Stimulated activated naive CD4-positive, alpha-beta T cell treated with Interleukin-2 at 50 U/mL for 16 hours (primary cell): ENCODE measurements at places on chromosomes 5 and 9.

DNA sequence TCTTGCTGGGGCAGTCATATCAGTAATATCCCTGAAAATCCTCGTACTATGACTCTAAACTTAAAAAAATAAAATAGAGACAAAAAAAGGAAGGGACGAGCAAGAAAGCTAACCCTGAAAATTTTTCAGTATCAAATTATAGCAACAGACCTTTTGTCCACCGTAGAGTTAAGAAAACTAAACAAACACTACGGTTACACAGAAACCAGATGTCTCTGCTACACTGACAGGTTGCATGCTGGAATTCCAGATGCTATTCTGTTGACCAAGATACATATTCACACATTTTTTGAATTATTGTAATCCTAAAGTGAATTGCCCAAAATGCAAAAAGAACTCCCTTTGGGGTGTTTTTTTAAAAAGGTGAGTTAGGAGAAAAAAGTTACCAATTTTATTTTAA, 66.9 kb upstream of the SELENOP start:
- no peak for DNase-seq

- DNase-seq = no peak
Observed at GRCh38 chr5:4418084-4418483, 722.0 kb upstream of the ADAMTS16 start.

- DNase-seq = no peak
Observed at GRCh38 chr5:82218374-82219156, 59.6 kb downstream of the RPS23 start.

DNA sequence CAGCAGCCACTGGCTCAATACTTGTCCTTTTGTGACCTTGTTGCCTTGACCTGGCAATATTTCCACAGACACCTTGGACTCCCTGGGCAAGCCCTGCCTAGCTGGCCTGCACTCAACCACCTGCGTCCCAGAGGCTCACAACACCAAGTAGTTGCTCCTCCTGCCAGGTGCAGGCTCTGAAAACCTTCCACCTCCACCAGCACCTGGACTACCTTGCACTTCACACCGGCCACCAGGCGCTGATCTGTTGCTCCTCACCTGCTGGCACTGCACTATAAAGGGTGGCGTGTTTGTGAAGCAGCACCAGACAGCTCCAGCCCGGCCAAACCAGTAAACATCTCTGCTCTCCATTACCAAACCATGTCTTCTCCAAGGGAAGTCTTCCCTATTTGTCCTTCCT, 997.7 kb downstream of the PTPRD start:
- DNase-seq = no peak

DNA sequence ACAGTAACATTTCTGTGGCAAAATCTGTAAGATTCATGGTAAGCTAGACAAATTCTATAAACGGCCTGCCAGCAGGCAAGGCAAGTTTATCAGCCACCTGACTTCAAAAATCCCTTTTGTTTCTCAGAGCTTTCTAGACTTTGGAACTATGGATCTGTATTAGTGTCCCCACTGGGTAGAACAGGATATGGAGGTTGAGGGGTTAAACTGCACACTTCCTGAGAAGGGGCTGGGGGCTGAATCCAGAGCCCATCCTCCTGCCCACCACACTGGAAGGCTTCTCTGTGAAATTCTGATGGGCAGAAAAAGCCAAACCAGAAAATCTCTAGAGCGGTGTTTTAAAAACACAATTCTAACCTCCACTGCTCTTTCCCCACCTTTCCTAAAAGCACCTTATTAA, 128.7 kb downstream of the ENTREP1 start:
- DNase-seq = no peak

GRCh38 chr9:130987738-130988399, 21.1 kb upstream of the LAMC3 start:
- no peak for DNase-seq

DNA sequence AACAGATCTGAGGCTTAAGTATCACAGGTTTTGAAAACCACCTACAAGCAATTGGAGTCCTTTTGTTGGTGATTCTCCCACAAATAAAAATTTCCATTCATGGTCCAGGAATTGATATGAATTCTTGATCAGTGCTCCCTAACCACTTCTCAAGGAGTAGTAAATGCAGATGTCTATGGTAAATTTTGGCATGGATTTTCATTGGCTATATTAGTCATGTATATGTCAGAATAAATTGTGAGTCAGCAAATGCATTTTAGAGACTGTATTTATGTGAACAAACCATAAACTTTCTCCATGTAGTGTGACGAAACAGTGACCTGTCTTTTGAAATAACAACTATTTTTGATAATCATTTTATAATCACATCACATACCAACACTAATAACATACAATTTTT, 611.1 kb downstream of the HTR1A start:
- DNase-seq = no peak

DNA sequence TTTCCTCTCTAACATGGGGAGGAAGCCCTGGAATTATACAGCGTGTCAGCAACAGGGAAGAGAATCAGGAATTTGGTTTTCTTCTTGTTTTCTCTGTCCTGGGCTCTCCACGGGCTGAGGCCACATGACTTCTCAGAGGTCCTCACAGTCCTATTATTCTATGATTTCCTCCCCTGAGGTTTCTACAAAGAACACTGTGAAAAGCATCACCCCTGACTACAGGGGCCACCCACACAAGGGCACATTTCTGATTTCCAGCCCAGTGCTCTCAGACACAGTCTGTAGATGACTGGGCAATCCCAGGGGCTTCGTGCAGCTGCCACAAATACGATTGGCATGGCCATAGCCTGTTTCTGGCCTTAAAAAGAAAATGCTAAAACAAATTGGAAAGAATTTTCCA, 284.9 kb downstream of the CEMIP2 start:
- DNase-seq = no peak

- DNase-seq = no peak
Observed at GRCh38 chr5:125083981-125084380, 337.5 kb upstream of the ZNF608 start.

GRCh38 chr5:174234388-174234787, 188.9 kb downstream of the NSG2 start:
- DNase-seq = no peak

- DNase-seq = no peak
Observed at GRCh38 chr5:134088994-134089560, 25.4 kb upstream of the TCF7 start.

DNA sequence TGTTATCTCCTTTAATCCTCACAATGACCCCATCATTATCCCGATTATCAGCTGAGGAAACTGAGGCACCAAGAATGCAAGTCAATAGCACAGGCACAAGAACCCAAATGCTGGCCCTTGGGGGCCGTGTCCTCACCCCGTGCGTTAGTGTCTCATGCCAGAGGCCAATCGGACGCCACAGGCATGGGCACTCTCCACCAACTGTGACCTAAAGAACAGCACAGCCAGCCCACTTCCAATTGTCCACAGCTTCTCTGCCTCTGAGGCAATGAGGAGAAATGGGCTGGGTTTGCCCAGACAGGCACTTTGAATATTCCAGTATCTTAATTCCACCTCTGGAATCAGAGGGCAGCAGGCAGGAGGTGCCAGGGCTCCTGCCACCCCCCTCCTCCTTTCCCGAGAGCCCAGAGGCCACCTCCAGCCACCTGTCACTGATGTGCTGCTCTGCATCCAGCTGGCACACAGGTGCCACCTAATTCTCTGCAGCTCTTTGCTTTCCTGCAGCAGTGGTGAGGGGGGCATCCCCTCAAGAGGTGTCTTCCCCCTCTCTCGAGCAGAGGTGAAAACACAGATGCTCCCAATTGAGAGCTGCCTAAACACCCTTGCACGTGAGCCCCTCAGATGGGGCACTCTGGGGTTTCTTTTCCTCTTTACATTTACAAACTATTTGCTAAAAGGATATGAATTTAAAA, 107.5 kb downstream of the ROR2 start:
- DNase-seq = no peak

DNA sequence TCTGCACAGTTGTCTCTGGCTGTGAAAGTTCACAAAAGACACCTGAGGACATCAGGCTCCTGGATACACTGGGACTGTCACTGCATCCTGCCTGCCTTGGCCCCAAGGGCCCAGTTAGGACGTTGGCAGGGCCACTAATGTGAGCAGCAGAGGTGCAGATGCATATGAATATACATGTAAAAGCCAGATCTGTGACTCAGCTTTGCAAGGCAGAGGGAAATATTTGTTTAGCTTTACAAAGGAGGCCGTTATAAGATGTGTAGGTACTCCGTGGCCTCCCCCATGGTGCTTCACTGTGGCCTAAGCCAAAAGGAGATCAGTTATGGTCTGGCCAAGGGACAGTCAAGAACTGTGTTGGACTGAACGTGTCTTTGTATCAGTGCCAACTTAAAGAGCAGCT, 4.1 kb upstream of the C1QTNF3 start:
- DNase-seq = no peak

DNA sequence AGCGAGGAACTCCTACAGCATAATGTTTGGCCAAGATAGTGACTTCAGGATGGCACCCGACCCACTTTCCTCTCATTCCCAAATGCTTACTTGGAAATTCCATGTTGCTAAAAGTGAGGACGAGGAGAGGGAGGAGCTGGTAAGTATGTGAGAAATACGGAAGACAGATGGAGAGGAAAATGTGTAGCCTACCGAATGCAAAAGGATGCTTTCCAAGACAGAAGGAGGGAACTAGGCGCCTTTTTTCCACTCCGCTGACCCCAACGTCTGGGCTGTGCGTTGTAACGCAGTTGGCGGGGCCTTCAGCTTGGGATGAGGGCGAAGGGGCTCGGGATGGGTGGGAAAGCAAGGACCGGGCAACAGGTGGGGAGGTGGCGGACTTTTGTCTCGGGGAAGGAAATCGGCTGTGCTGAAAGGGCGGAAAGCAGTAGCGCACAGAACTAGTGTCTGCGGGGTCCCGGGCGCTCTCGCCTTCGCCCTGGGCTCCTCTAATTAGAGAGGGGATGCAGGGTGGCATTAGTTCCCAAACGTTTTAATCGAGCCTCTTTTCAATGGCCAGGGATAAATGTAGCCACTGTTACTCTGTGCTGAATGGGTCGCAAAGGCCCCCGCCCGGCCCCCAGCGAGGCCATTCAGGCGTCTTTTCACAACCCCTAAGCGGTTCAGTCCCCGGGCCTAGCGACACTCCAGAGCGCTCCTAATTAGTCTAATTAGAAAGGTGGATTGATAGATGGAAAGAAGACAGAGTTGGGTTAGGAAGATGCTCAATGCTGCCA, 12.6 kb downstream of the FOXD1 start:
- DNase-seq = no peak

DNA sequence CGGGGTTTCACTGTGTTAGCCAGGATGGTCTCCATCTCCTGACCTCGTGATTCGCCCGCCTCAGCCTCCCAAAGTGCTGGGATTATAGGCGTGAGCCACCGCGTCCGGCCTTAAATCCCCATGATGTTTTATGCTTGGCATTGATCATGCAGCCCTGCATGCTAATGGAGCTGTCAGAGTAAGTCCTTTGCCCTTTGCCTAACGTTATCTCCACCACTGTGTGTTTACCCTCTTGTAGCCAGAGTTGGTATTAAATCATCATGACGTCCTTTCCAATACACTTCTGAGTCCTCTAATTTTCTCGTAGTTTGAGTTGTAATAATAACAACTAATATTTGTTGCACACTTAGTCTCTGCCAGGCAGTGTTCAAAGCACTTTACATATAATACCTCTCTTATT, 57.2 kb upstream of the ZFAND5 start:
- no peak for DNase-seq

- DNase-seq = no peak
Observed at GRCh38 chr5:97538912-97539311, 355.9 kb upstream of the RIOK2 start.

GRCh38 chr9:91856419-91856818, 93.6 kb downstream of the ROR2 start:
- no peak for DNase-seq

DNA sequence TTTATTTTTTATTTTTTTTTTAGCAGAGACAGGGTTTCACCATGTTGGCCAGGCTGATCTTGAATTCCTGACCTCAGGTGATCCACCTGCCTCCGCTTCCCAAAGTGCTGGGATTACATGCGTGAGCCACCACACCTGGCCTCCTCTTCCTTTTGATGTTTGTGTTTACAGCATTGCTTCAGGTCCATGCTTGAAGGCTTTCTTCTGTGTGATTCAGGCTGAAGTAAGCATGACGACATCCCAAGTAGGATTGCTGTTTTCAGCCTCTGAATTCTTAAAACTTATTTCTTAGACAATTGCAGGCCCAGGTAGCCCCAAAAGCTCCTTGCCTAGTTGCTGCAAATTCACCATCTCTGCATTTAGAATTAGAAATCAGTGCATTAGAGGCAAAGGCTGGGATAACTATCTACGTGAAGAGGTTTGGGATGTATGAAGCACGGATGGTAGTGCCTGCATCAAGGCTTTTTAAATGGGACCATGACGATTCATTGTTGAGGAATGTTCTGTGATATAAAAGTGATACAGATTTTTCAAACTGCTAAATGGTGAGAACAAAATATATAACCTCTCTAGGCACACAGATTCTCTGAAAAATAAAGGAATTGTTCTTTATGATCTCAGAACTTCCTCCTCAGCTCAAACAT, 3.0 kb upstream of the ETF1 start:
- no peak for DNase-seq

DNA sequence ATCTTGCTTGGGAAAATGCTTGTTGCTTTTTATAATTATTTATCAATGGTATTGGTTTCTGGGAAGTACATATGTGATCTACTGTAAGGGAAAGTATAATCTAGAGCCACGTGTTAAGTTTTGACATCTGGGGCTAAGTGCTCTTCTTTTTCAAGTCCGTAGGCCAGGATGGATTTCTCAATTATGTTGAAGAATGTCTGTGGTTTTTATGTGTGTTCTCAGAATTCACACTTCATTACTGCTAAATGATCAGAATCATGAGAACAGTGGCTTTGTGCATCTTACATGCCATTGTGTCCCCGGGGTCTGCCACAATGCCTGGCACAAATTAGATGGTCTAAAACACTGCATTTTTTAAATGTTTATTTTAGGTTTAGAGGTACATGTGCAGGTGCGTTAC, 14.5 kb upstream of the AUH start:
- no peak for DNase-seq

GRCh38 chr5:138809391-138809790, 56.2 kb downstream of the CTNNA1 start:
- no peak for DNase-seq

- DNase-seq = no peak
Observed at GRCh38 chr9:129077236-129077635, 3.7 kb upstream of the DOLPP1 start.

GRCh38 chr5:11385251-11385900, 518.9 kb downstream of the CTNND2 start:
- DNase-seq = no peak

DNA sequence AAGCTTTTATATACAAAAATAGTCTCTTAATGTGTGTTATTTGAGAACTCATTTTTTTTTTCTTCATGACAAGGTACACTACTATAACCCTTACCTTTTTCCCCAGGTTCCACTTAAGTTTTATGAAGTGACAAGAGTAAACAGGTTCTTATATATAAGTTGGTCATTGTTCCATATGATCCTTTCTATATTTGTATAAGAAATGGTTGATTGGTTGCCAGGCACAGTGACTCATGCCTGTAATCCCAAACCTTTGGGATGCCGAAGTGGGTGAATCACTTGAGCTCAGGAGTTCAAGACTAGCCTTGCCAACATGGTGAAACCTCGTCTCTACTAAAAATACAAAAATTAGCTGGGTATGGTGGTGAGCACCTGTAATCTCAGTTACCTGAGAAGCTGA, 108.3 kb downstream of the PCSK1 start:
- DNase-seq = no peak
